Lower leg skin (tissue), 4 donors: ENCODE measurements at places on chromosomes 7 and 10.

DNA sequence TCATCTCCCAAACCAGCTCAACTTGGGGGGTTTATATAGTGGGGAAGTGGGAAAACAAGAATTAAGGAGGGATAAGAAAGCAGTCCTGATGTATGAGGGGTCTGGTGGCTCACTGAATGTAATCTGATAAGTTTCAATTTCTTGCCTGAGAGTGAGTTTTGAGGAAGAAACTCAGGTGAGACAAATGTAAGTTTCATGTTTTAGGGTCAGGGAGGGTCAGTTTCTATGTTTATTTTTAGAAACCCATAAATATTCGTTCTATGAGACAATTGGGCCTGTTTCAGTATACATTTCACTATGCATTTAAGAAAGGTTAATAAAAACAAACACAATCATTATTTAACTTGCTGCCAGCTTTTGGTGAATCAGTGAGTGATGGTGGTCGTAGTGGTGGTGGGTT lies 128.0 kb upstream of the MBL2 start:
- DNase-seq: no peak

- no peak for DNase-seq
Measured at GRCh38 chr7:90312745-90313144, 8.4 kb downstream of the FAM237B start.

GRCh38 chr10:76089556-76090180 lies 658.2 kb downstream of the LRMDA start:
- DNase-seq: no peak

GRCh38 chr10:968546-969199 lies 19.6 kb upstream of the GTPBP4 start:
- DNase-seq: no peak

GRCh38 chr10:86359111-86359510 lies 7.5 kb downstream of the GRID1 start:
- DNase-seq: no peak

DNA sequence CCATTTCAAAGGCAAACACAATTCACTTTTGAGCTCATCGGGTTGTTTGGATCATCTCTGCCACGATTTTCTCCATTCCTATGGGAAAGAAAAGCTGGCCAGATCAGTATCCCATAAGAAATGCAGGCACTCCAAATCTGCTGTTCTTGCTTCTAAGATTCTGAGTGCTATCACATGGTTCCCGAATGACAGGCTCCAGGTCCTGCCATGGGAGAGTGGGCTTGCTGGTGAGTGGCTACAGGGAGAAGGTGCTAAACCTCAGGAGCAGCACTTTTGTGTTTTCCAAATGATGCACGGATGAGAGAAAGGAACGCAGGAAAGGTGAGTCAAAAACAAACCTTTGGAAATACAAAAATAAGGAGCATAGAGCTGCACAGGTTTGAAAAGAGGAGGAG lies 32.1 kb downstream of the MTURN start:
- no peak for DNase-seq

- DNase-seq: peak; percentile 92
Measured at GRCh38 chr10:34815185-34816084, at the start of gene PARD3. Gene PARD3 (minus strand): TSS chr10:34815296. CDS start chr10:34814995, 301 bp downstream.

DNA sequence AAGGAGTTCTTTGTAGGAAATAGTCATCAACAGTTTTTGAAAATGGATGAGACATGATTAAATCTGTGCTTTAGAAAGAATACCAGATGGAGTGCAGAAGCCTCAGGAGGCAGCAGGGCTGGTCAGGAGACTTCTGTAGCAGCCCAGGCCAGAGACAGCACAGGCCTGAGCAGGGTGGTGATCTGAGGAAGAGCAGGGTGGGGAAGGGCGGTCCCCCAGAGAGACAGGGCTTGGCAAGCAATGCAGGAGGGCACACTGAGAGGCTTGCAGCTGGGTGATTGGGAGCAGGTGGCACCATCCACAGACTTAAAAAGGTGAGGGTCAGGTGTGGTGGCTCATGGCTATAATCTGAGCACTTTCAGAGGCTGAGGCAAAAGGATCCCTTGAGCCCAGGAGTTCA lies 4.3 kb upstream of the SMKR1 start:
- peak; percentile 37 for DNase-seq

DNA sequence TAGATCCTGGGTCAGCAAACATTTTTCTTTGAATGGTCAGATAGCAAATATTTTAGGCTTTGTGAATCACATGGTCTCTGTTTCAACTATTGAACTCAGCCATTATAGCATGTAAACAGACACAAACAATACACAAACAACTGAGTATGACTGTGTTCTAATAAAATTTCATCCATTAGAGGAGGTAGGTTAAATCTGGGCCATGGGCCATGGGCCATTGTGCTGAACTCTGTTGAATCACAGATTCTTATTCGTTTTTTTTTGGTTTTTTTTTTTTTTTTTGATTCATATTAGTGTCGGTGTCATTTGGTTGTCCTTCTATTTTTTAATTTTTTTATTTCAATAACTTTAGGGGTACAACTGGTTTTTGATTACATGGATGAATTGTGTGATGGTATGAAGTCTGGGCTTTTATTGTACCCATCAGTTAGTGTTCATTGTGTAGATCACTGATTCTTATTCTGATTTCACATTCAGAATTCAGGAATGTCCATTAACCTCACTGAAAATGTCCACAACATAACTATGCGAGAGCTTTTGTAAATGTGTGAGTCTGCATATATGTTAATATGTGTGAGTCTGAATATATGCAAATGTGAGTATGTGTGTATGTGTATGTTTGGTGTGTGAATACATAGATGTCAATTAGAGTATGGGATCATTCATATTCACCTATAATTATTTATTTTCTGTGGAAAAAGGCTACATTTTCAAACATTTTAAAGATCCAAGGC lies 443.7 kb upstream of the GRM3 start:
- no peak for DNase-seq

DNA sequence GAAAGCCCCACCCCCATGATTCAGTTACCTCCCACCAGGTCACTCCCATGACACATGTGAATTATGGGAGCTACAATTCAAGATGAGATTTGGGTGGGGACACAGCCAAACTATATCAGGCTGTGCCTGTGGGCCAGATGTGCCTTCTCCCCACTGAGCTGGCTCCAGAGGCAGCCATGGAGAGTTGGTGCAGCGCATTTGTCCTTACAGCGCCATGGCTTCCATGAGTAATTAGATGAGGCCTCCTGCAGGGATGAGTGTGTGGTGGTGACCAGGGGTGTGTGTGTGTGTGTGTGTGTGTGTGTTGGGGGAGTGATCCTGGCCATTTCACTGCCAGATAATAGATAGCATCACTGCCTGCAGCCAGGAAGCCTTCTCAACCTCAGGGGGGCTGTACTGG lies 94.6 kb downstream of the FANK1 start:
- DNase-seq: no peak

- no peak for DNase-seq
Measured at GRCh38 chr10:57627642-57628178, 640.0 kb downstream of the IPMK start.

DNA sequence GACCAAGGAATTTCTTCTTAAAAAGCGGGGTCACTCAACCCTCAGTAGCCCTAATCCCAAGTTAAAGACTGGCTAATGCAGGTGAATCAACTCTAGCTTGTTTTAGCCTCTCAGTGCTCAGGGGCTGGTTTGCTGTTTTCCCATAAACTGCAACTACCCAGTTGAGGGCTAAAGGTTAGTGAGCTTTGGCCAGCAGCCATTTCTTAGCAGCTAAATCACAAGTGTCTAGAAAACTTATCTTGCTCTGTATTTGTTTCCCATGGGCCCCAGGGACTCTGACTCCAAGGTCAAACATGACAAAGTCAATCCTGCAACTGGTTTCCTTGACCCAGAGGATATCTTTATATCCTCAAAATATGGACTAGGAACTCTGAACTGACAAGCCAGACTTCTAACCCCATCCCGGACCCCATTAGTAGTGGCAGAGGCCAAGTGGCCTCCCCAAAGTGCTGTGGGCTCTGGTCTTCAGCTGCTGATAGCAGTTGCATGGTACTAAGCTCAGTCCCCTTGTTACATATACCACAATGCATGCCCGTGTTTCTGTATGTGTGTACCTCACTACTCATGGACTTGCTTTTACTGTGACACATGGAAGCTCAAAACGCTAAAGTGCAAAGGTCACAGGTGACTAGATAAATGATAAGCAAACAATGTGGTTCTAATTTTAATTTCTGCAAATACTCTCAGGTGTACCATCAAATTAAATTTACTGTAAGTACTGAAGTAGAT lies 793.0 kb upstream of the IGFBP3 start:
- no peak for DNase-seq

DNA sequence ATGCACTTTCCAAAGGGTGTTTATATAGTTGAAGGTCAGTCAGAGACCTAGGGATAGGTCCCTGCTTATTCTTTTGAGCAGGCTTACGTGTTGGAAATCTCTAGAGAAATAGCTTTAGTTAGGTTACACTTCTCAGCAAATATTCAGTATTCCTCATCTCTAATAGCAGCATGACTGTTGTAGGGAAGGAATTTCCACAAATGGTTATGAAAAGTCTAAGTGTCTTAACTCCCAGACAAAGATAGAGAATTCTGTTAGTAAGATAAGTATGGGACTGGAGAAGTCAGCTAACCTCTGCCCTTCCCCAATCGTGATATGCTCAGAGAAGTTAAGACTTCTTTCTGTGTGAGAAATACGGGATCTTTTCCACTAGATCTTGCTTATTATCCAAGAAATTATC lies 16.5 kb downstream of the SGPL1 start:
- DNase-seq: no peak

DNA sequence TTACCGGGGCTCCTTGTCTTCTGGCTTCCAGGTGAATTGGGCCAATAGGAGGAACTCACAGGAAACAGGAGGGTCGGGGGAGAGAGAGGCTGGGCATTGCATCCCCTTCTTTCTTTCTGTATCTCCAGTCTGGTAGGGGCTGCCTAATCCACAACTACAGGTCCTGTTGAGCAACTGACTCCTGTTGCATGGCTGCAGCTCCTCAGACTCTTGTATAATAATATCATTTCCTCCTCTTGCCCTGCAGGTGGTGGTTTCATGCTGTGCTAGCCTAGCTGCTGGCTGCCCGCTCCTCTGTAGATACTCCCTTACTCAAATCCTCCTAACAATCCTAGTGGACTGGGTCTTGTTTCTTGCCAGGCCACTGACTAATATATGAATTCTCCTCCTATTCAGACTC lies 276.5 kb upstream of the SMIM30 start:
- DNase-seq: no peak

DNA sequence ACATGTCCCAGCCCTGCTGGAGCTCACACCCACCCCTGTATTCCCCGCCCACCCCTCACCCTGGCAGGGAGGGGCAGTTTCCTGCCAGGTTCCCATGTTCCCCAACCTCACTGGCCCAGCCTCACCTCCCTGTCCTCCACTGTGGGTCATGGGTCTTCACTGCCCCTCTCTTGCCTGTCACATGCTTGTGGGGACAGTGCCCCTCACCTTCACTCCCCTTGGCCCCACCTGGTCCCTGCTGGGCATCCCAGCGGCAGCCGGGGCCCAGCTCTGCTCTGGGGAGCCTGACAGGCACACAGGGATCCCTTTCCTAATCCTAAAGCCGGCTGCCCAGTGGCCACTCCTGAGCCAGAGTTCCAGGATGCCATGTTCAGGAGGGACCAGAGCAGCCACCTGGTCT lies 21.4 kb upstream of the ZNF862 start:
- no peak for DNase-seq

- DNase-seq: peak; percentile 89
Measured at GRCh38 chr10:88064608-88065382, 201.4 kb downstream of the PTEN start.

DNA sequence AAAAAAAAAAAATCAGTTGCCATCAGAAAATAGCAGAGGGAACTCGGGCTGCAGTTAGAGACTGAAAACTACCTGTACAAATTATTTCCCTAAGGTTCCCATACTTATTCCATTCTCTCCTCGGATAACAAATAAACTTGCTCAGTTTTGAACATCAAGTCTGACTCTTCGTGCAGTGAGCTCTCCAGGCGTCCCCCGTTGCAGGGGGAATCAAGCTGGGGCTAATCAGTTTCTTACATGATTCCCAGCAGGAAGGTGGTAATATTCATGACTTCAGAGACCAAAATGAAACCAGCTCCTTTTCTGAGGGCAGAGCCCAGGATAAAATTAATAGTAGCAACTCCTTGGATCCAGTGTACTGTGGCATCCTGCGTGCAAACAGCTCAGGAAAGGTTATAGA lies 135.3 kb downstream of the FRMD4A start:
- DNase-seq: no peak

DNA sequence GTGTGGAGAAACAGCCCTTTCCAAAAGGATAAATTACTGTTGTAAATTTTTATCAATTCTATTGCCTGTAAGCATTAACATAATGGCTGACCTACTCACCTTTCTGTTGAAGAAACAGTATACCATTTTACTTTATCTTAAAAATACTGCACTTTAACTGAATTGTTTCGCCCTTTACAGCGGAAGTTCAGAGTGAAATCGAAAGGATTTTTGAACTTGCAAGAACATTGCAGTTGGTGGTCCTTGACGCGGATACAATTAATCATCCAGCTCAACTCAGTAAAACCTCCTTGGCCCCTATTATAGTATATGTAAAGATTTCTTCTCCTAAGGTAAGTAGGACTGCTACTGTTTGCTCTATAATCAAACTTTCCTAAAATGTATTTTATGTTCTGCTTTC lies 117.5 kb downstream of the NSUN6 start:
- no peak for DNase-seq

GRCh38 chr7:17902599-17902998 lies 37.7 kb downstream of the SNX13 start:
- DNase-seq: no peak

GRCh38 chr7:140383954-140384713 lies 14.2 kb downstream of the SLC37A3 start:
- DNase-seq: no peak

- DNase-seq: no peak
Measured at GRCh38 chr10:6625428-6625827, 45.4 kb upstream of the PRKCQ start.

DNA sequence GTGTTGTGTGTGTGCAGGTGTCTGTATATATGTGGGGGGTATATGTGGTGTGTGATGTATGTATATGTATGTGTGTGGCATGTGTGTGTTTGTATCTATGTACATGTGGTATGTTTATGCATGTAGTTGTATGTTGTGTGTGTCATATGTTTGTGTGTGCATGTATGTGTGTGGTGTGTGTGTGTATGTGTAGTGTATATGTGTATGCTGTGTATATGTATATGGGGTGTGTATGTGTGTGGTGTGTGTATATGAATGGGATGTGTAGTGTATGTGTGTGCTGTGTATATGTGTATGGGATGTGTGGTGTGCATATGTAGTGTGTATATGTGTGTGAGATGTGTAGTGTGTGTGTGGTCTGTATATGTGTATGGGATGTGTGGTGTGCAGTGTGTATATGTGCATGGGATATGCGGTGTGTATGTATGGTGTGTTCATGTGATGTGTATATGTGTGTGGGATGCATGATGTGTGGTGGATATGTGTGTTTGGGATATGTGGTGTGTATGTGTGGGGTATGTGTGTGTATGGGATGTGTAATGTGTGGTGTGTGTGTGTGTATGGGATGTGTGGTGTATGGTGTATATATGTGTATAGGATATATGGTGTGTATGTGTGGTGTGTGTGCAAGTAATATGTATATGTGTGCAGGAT lies 30.0 kb downstream of the IKZF1 start:
- DNase-seq: no peak
